ENCODE measurements at places on chromosomes 4 and X.

- peak; percentile 12 for DNase-seq
These were observed 194.7 kb downstream of the CPEB2 start for GRCh38 chr4:15197005-15197404.

DNA sequence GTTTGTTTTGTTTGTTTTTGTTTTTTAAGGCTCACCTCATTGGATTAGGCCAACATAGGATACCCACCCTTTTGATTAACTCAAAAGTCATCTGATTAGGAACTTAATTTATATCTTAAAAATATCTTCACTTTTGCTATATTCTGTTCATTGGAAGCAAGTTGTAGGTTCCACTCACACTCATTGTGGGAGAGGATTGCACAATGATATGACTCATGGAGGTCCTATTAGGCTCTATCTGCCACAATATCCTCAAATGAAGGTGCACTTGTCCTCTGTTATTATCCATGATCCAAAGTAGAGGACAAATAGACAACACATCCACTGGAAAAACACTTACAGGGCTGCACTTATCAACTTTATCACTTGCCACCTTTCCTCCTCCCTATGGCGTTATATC lies 60.5 kb upstream of the ADAMTS3 start:
- DNase-seq, result no peak

GRCh38 chr4:155241225-155241624 lies 32.8 kb downstream of the NPY2R start:
- DNase-seq, result no peak

DNA sequence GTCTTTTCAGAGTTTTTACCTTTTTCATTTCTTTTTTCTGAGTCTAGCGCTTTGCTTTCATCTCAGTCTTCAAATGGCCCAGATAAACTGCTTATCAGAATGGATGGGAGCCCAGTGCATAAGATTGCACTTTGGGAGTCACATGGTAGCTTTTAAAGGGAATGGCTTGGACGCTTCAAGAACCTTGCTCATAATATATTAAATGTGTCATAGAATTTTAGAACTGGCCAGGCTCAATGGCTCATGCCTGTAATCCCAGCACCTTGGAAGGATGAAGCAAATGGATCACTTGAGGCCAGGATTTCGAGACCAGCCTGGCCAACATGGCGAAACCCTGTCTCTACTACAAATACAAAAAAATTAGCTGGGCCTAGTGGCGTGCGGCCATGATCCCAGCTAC lies 68.4 kb downstream of the HMGB2 start:
- no peak for DNase-seq

GRCh38 chrX:25737540-25737939 lies 400.6 kb upstream of the MAGEB18 start:
- DNase-seq, result no peak

DNA sequence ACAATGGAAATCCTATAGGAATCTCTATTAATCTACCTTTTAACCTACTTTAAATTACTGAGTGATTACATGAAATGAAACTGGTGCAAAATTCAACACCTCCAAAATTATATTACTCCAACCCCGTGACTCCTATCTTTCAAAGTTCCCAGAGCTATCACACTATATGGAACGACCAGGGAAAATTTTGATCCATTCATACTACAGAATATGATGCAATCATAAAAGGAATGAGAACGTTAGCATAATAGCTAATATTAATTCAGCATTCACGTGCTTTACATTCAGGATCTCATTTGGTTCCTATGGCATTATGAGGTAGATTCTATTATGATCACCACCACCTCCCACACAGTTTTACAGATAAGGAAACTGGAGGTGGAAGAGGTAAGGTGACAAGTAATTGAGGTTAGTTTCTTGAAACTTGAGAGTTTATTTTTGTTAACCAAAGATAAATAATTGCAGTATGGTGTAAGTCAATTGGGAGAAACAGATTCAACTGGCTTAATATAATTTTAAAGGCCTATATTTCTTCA lies 29.4 kb upstream of the INTS6L start:
- DNase-seq, result no peak

DNA sequence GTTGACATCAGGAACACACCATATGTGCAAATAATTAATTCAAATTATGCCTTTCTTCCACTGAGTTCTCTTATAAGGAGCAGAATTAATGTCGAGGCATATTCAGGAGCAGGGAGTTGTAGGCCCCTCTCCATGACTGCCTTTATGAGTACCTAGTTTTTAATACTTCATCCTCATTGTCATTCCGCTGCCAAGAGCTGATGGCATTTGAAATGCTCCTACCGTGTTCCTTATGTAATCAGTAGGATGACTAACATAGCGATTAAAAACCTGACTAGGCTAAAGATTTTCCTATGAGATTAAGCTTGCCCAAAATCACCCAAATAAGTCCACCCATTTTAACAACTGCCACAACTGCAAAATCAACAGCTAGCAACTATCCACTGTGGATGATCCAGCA lies 220.6 kb downstream of the DHX15 start:
- no peak for DNase-seq
